IPS DF 6.9 (cell line): ENCODE measurements at places on chromosomes 5 and 9.

DNA sequence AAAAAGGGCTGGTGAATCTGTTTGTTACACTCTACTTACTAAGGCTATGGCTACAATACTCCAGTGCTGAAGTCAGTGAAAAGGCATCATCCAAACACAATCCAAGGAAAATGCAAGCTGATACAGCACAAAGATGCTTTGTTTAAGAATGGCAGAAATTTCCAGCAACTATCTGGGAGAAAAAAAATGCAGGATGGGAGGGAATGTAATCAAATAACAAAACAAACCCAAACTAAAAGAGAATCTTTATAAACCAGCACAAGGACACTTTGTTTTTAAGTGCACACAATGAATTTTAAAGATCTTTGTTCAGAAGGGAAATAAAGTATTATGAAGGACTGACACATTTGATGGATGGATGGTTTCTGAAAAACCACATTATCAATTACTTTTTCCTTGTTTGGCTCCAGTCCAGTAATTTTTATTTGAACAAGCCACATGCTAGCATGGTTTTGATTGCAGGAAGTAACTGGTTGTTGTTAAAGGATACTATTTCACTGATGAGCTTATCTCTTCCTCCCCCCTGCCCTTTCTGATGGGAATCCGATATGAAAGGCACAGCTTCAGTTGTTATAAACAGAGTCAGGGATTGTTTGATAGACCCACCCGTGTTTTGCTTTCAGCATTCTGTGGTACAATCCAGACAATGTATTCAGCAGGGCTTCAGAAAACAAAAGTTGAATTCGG lies 12.1 kb upstream of the TLE4 start:
- no peak for DNase-seq

DNA sequence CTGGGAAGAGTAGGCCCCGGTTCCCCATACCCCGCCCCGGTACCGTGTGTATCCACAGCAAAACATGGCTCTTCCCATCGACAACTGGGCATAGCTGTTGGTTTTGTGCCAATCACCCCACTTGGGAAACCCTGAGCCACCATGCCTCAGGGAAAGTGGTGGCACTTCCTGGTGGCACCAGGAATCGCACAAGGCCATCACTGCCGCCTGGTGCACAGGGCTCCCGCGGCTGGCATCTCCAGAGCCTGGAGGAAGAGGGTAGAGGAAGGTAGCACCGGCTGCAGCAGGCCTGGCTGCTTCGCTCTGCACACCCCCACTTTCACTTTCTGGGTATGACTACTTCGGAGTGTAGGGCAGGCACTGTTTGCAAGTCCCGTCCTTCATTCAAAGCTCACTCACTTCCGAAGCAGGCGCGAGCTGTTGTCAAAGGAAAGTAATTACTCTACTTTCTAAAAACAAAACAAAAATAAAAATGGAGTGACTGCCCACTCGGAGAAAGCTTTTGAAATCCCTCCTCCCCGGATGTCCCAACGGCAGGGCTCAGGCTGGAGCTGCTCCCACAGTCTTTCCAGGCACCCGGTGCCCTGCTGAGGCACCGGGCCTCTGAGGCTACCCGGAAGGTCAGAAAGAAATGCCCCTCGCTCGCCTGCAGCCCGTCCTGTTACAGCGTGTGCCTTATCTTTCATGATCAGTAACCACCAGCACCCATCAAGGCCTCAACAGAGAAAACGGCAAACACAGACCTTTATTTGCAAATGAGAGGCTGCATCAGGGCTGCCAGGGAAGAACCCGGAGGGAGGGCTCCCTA lies 2.0 kb downstream of the BRD3 start:
- DNase-seq: no peak

GRCh38 chr9:99491408-99492158 lies 269.5 kb downstream of the SEC61B start:
- no peak for DNase-seq

GRCh38 chr5:136242136-136242535 lies 49.2 kb upstream of the SMIM32 start:
- no peak for DNase-seq

GRCh38 chr9:137358126-137358525 lies 56.1 kb upstream of the NRARP start:
- DNase-seq: no peak

- DNase-seq: no peak
Measured at GRCh38 chr5:158976035-158976434, 123.7 kb downstream of the EBF1 start.

GRCh38 chr9:80836013-80836412 lies 853.3 kb downstream of the TLE1 start:
- no peak for DNase-seq

DNA sequence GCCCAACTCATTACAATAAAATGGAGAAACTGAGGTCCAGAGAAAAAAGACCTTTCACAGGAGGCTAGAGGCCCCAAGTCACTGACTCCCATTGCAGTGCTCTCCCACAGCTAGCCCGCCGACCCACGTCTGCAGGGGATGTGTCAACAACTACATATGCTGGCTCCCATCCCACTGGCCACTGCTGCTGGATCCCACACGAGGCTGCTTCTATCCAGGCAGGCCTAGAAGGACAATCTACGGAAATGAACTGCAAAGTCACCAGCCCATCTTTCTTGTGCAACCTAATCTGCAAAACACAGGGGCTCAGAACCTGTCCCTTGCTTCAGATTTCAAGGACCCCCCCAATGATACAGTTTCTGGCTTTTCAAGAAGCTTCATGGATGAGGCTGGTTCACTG lies 24.0 kb downstream of the RAPGEF1 start:
- no peak for DNase-seq

DNA sequence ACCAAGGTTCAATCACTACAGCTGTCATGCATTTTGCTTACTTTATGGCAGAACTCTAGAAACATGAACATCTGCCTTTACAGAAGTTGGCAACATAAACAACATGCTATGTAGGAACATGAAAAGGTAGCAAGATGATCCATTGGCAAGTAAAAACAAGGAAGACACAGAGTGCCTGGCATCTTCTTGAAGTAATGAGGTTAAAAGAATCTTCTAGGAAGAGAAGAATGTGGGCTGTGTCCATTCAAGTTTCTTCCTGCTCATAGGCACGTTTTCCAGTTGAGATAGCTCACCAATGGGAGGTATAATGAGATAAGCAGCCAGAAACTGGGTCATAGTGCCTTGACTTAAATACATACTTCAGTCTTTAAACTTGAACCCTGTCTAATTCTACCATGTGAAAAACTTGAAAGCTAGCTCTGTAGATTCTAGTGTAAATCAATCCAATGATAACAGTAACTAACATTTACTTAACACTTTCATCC lies 109.4 kb upstream of the PRLR start:
- DNase-seq: no peak

- DNase-seq: no peak
Measured at GRCh38 chr5:137867664-137868063, at the start of gene MYOT. Gene MYOT (plus strand): TSS chr5:137867860. CDS start chr5:137870652, 2,792 bp downstream.

DNA sequence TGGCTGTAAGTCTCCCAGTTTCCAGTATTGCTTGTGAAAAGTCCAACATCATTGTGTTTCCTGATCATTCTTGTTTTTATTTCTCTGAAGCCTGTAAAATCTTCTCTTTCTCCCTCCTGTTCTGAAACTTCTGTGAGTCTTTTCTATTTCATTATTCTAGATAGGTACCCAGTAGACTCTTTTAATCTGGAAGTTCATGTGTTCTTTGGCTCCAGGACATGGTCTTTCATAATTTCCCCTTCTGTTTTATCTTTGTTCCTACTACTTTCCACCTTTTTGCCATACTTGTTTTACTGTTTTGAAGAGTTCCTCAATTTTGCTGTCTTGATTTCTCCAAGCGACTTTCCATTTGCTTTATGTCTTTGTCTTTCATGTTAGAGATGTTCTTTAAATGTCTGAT lies 168.1 kb downstream of the APBA1 start:
- DNase-seq: no peak
